ENCODE measurements at places on chromosomes 1 and 21.

DNA sequence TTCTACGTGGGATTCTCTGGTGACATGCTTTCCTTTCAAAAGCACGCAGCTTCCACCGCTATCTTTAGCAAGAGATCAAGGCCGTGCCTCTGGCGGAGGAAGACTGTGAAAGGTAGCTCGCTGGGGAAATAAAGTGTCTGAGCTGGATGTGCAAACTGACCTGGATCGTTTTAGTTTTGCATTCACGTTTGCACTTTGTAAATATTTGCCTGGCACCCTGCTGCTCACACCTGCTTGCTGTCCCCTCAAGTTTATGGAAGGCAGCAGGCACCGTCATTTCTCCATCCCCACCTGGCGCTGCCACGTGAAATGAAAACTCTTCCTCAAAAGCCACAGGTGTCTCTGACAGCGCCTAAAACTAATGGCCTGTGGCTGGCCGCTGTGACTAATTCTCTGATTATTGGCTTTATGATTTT, 44.0 kb upstream of the TARDBP start:
- DNase-seq, result no peak

- DNase-seq, result no peak
Measured at GRCh38 chr1:92317836-92318493, 19.1 kb downstream of the RPAP2 start.

GRCh38 chr21:36554411-36555157, 74.7 kb upstream of the CLDN14 start:
- DNase-seq, result no peak

DNA sequence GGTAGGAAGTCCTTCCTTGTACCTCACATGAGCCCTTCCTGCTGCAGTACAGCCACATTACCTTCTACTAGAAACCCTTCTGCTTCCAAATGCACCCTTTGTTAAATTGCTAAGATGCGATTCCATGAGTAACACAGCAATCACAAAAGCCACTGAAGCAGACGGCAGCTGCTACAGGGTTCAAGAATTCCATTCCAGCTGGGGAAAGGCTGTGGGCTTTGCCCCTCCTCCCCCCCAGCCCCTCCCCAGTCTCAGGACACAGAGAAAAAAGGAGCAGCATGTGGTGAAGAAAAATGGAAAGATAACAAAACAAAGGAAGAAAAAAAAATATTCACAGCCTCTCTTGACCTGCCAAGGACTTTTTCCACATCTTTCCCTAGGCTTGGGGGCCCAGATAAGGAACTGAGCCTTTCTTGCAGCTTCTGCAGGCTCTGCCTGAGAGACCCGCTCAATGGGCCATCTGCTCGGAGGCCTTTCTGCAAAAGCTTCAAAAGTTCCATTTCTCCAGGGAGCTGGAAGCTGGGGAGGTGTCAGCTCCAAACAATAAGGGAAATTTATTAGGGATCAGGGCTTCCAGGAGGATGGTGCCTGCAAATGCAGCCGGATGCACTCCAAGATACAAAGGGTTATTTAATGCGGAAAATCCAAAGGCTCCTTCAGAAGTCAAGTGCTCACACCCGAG, 72.1 kb downstream of the SYT2 start:
- DNase-seq, result no peak

- DNase-seq, result no peak
Measured at GRCh38 chr1:91791691-91792488, 94.1 kb downstream of the TGFBR3 start.

DNA sequence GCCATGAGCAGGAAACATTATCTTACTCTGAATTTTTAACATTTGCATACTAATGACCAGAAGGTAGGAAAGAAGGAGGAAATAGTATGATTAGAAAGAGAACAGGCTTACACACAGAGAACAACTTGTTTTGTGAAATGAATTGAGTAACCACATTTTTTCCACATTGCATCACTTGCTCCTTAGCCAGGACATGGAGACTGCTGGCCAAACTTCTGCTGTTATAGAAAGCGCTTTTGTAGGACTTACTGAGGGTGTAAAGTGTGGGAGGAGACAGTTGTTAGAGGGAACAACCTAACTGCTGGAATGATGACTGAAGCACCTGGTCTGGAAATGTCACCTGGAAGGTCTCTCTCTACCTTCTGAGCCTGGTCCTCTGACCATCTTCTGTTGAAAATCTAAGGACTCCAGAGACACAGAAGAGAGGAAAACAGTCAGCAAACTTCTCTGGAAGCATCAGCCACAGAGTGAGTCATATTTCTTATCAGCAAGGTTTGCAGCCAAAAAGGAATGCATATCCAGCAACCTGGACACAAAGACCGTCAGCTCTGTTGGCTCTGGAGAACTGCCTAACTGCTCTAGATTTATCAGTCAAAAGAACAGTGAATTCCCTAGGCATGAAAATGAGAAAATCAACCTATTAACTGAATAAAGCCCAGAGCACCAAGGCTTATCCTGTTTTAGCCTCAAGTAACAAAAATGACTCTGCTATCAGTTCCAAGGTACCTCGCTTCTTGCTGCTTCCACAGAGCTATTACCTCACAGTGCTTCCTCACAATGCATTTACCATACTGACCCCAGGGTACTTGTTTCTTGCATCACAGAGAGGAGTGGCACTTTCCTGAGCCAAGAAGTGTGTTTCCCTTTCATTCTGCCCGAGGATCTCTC, 88.0 kb upstream of the SLFNL1 start:
- no peak for DNase-seq

DNA sequence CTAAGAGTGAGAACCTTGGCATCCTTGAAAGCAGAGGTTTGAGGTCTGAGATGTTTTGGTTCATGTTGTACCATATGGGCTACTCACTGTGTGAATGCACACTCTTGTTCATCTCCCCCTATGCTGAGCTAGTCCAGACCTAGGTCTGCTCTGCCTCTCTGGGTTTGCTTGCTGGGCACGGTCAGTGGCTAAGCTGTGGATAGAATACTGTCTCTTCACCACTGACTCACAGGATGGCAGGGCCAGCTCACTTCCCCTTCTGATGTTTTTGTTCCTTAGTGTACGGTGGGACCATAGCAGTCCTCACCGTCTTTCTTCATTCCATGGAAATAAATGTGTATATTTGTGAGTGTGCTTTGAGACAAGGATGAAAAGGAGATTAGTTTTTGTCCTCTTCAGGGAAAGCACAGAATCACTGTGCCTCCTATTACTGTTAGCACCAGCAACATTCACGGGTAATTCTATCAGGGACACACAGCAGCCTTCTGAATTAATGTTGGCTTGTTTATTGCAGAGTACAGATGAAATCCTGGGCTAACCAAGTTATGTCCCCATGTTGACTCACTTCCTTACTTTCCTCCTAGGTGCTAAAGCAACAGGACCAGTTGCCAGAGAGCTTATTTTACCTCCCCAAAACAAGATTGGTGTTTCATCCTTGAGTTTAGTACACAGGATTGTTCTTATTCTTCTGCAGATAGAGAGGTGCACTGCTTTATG, 56.9 kb upstream of the IVNS1ABP start:
- no peak for DNase-seq
